ENCODE measurements at places on chromosomes 16 and 17.

DNA sequence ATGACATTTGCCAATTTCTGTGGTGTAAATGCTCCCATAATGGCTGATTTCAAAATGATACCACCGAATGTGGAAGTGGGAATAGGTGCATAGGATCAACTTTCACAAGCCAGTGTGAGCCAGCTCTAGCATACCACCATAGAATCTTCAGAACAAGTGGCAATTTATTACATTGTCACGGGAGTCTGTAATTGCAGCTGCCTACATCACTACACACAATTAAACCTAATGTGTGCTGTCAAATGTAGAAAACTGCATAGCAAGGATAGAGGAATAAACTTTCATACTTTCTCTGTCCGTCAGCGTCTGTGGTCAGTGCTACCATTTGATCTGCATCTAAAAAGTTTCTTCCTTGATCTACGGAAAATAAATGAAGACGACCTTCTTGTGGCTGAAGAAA, 417.8 kb upstream of the TOM1L1 start:
- DNase-seq: no peak

DNA sequence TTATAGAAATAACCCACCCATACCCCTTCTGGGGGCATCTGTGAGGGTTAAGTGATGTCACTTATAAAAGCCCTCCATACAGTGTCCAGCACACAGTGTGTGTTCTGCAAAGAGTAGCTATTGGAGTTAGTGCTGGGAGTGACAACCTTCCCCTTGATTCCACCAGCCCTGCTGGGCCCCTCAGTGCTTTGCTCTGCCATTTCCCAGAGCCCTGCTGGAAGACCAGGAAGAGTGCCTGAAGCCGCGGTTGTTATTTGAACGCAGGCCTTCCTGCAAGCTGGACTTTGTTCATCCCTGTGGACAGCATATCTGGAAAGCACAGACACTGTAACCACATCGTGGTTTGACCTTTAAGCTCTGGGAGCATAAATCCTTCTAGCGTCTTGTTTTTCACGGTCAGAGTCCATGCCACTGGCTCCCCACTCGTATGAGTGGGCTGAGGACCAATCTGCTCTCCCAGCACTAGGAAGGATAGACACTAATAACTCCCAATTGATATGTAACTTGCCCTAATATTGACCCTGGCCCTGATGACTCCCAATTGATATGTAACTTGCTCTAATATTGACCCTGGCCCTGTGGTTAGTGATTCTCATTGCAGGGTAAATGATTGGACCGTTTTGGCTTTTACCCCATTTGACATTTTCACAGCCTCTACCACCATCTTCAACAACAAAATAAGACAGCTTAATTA, 297.1 kb upstream of the MAF start:
- DNase-seq: no peak

DNA sequence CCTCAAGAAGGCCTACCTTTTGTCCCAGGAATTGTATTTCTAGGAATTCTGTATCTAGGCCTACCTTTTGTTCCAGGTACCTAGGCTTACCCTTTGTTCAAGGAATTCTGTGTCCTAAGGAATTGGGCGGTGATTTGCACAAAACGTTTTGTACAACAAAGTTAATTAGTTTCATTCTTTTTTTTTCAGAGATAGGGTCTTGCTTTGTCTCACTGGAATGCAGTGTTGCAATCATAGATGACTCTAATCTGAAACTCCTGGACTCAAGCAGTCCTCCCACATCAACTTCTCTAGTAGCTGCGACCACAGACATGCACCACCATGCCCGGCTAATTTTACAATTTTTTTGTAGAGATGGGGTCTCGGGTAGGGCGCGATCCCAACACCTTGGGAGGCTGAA, 7.0 kb downstream of the CDR2L start:
- DNase-seq: no peak

- DNase-seq: no peak
Measured at GRCh38 chr16:4852221-4852872, 5.1 kb downstream of the UBN1 start.

DNA sequence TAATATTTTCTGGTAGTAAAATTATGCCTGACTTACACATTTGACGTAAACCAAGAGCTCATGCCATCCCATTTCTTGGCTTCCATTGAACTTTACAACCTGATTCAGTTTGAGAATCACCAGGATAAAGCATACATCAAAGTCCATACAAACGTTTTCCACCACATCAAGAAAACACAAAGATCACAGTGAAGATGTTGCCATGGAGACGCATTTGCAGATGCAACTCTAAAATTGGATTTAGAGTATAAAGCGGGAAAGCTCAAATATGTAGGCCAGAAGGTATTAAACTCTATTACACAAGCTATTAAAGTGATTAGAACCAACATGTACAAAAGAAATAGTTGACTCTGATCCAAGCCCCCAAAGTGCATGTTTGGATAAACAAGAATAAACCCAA, 10.4 kb downstream of the C16orf46 start:
- DNase-seq: no peak

Data from activated CD4-positive, alpha-beta memory T cell treated with anti-CD3 and anti-CD28 coated beads for 36 hours (primary cell).